NCI-H1092 treated with DMSO at 0.1 percent for 48 hours (cell line): ENCODE measurements at places on chromosomes 11 and 22.

GRCh38 chr11:26841818-26842473 lies 120.1 kb upstream of the SLC5A12 start:
- no peak for DNase-seq

DNA sequence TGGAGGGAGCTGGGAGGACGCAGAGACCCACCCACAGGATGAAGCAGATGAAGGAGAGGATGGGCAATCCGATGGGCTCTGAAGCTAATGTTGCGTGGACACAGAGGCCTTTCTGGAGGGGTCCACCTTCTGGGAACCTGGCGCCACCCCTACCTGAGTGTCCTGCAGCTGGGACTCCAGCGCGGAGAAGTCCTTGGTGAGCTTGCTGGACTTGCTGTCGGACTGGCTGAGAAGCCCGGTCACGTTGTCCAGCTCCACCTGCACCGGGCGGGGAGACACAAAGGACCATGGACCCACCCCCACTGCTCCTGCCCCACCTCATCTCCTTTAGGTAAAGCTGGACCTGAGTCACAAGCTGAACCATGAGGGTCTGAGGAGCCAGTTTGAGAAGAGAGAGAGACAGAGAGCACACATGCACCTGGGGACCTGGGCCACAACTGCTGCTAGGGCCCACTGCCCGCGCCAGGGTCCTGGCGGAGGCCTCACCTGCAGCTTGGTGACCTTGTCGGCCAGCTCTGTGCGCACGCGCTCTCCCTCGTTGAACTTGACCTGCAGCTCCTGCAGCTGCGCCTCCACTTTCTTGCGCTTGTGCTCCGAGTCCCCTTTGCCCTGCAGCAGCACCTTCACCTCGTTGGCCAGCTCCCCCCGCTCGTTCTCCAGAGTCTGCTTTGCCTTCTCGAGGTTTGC lies 40.8 kb downstream of the APOL1 start:
- DNase-seq = no peak

- no peak for DNase-seq
Measured at GRCh38 chr11:889687-890475, 20.7 kb downstream of the CHID1 start.

DNA sequence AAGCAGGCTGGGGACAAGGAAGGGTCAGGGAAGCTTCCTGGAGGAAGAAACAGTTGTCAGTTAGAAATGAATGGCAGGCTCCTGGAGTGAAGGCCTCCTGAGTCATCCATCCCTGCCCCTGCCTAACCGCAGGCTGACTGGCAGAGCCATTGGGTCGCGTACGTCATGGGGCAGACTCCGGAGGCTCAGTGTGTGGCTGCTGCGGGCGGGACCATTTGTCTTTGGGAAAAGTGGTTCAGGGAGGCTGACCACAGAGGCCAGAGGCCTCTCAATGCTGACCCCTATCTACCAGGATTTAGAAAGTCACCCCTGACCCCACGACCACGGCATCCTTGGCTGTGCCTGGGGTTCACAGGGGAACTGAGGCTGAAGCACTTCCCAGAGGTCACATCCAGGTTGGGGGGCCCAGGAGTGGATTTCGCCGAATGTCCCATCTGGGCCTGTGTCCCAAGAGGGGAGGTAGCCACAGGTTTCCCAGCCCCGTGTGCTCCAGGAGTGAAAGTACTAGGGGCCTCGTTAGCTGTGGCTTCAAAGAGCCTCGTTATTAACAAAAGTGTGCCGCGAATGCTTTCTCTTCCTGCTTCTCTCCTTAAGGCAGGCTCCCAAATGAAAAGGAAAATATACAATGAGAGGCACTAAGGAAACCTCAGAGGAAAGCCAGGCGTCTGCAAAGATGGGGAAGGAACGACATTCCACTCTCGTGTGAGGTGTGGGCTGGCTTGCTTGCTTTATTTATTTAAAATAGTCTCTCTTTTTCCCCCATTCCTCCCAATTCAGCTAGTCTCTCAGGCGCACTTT lies 58.9 kb downstream of the FLRT1 start:
- DNase-seq = no peak

GRCh38 chr11:117217141-117218084 lies 14.5 kb downstream of the PCSK7 start:
- DNase-seq = no peak

DNA sequence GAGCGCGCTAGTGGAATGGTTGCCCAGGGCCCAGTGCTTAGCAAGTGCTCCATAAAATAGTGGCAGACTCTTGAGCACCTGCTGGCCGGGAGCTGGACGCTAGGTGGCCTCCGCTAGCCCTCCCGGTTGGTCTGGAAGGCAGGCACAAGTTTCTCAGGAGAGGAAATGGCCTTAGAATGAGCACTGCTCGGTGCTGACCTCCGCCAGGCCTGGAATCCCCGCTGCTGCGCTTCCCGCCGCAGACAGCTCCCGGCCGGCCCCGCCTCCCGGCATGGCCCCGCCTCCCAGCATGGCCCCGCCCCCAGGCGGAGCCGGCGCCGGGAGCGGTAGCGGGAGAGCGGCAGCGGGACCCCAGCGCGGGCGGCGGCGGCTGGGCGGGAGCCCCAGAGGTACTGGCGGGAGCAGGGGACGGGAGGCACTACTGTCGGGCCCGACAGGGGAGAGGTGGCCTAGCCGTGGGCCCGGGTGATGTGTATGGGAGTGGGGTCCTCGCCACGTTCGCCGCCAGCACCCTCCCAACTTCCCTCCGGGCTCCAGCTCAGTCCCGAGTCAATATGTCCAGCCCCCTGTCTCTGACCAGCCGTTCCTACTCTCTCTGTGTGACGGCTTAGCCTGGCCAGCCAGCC lies at the start of gene SIPA1:
SIPA1 (plus strand) TSS at position 308 of the 626 bp plus-strand sequence. CDS start 2,821 bp downstream, outside the sequence.
- peak; percentile 65 for DNase-seq

- no peak for DNase-seq
Measured at GRCh38 chr11:123286761-123287160, 91.7 kb upstream of the CLMP start.

DNA sequence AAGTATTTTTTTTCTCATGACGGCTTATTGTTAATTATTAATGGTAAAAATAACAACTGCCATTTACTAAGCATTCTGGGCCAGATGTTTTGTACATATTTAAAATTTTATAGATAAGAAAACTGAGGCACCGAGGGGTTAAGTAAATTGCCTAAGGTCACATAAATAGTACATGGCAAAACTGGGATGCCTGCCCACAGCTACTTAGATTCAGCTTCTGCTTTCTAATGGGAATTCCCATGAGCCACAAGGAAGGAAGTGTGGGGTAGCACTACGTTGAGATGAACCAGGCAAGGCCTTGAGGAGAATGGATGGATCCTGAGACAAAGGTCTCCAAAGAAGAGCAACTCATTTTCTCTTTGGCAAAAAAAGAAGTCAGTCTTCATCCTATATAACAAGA lies 11.9 kb upstream of the PHF21A start:
- DNase-seq = no peak

DNA sequence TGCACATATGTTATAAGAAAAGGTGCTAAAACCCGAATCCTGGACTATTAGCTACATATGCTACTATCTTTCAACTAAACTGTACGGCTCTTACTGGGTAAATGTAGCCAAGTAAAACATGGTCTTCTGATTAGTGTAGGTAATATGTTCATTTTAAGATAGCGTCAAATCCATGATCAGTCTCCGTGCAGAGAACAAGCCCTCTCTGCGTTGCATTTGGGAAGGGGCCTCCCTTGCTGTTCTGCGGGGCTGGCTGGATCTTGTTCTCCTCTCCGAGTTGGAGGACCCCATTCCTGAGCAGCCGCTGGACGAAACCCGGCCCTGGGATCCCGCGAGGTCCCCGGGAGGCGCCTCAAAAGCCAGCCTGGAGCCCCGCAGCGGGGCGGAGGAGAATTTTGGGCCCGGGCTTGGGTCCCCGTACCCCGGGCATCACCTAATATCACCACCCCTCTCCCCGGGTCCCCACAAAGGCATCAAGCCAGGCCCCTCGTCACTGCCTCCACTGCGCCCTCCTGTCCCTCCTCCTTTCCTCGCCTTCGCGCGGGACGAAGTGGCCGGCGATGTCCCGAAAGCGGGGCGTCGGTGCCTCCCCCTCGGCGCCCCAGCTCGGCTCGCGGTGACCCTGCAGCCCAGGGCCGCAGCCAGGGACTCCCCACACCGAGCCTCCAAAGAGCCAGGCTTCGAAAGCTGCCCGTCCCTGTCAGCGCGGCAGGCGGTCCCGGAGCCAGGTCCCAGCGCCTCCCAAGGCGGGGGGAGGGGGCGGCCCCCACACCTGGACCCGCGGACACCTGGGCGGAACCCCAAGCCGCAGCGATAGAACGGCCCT lies 54.5 kb upstream of the FBXO3 start:
- DNase-seq = no peak

DNA sequence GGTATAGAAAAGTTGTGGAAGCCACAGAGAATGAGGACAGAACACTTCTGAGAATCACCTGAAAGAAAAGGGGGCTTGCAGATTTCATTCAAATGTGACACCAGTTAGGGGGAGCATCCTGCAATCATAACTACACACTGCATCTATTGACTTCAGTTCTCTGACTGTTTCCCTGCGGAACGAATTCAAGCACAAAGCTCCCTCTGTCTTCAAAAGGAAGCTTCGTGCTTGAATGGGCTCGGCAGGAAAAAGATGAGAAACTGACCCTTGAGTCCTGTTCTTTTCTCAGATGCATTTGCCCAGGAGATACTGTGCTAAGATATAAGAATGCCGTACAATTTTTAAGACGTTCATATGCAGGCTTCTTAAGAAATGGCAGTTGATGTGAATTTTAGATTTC lies 2000.4 kb upstream of the RAG2 start:
- no peak for DNase-seq

DNA sequence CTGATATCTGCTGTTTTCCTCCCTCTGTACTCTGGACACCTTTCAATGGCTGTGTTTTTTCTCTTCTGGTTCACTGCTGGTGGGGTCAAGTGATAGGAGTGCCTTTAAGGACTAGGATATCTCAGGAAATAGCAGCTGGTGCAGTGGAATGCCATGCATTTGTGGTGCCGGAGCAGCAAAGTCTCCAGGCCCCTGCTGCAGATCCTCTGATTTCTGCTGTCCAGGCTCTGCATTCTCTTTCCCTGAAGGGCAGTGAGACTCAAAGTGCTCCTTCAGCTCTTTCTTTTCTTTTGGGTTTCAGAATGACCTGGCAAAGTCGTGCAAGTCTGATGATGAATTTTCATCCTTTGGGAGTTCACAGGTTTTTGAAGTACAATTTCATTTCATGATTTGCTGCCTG lies 774.3 kb downstream of the FAM181B start:
- no peak for DNase-seq

- no peak for DNase-seq
Measured at GRCh38 chr22:45968751-45969413, 8.1 kb downstream of the WNT7B start.

DNA sequence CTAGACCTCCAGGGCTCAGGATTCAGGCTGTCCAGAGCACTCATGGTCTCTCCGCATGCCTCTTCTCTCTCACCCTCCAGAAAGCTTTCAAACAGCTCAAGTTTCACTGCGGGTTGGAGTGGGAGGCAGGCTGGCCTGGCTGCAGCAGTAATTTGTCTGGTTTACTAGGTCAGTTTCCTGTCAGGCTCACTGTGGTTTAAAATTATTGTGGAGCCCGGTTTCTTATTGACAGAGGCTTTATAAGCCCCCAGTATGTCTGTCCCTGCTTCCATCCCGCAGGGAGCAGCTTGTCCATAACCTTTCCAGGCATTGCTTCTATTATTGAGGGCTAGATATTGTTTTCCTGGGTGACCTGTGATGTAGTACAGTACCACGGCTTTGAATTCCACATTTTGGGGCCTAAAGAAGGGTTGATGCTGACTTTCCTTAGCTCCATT lies 235.3 kb upstream of the SORL1-AS1 start:
- peak; percentile 87 for DNase-seq

GRCh38 chr11:61702701-61703312 lies 22.6 kb downstream of the DAGLA start:
- no peak for DNase-seq

GRCh38 chr11:6824136-6824823 lies 21.2 kb upstream of the OR10A5 start:
- no peak for DNase-seq

GRCh38 chr22:32542677-32543357 lies 68.2 kb downstream of the FBXO7 start:
- DNase-seq = no peak

- no peak for DNase-seq
Measured at GRCh38 chr11:45935349-45936064, 13.1 kb downstream of the LARGE2 start.

DNA sequence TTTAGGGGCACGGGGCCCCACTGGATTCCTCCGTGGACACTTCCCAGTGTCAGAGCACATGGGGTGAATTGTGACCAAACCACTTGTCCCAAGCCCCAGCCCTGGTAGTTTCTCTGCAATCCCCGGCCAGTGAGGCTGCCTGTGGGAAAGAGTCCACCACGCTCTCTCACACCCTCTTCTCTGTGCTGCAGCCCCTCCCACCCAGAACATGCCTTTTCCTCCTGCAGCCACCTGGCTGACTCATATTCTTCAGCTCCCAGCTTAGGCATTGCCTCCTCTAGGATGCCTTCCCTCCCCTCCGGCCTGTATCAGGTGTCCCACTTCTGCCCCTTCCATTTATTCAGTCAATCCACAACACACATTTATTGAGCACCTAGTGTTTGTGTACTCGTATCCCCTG lies 5.4 kb upstream of the RPS6KB2 start:
- DNase-seq = no peak

- no peak for DNase-seq
Measured at GRCh38 chr11:40274017-40274416, 1185.4 kb downstream of the LRRC4C start.

DNA sequence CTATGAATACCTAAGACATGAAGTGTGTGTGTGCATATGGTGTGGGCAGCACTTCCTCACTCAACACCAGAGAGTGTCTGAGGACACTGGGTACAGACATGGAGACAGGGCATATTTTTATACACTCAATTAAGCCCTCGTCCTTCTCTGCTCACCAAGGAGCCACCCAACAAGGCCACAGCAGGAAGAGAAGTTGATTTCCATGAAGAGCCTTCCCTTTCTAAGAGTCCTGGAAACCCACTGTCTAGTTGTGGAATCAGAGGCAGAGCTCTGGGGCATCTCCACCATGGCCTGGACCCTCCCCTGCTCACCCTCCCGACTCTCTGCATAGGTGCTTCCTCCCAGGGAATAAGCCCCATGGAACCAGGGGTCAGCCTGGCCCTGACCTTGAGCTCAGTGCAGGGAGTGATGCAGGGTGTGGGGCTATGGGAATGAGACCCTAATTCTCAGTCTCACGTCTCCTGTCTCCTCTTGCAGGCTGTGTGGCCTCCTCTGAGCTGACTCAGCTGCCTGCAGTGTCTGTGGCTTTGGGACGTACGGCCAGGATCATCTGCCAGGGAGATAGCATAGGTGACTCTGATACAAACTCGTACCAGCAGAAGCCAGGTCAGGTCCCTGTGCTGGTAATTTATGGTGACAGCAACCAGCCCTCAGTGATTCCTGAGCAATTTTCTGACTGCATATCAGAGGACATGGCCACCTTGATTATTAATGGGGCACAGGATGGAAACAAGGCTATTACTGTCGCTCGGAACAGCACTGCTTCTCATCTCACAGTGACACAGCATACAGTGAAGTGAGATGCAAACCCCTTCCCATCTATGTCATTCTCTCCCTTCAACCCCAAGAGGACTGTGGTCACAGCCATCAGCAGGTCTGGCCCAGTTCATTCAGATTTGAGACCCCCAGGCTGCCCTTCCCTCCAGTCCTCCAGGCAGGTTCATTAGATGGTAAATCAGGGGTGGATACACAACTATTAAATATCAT lies 14.6 kb upstream of the IGLL5 start:
- DNase-seq = no peak
